ENCODE measurements at places on chromosomes 5 and 9. TPM values are rescaled to one million over a fixed set of nuclear protein-coding genes. Genes with fewer than 3 reads are reported as not detected.

ANAPC2 gene
- 52.3 TPM for total RNA-seq

DNA sequence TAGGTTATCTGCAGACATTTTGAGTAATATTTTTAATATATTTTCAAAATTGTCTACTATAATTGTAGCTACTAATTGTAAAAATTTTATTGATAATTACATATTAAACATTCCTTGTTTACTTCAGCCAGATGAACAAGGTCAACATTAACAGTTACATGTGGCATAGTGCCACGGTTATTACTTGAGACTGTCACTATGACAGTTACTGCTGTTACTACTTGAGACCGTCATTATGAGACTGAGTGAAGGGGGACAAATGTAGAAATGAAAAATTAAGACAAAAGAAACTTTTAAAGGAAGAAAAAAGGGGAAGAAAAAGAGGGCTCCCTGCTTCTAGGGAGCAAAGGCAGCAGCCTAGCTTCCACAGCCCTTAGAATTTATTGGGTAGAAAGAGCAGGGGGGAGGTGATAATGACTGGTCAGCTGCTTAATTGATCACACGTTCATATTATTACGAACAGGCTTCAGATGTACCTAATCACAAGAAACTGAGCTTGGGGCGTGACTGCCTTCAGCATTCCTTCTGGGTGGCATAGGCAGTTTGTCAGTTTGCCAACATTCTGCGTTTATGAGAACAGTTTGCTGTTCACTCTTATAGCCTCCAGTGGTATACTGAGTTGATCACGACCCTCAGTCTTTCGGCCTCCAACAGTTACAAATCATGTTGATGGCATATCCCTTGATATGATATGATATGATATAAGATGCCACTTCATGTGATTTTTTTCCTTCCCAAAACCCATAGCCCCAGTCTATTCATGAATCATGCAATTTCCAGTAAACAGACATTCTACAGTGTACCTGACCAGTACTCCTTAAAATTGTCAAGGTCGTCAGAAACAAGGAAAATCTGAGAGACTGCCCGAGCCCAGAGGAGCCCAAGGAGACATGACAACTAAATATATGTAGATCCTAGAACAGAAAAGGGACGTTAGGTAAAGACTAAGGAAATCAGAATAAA lies 13.1 kb downstream of the MARCHF6 start:
- no peak overlapping the region for H3K4me3 ChIP-seq
- no peaks in the 10 kb centered on the region for H3K27me3 ChIP-seq
- peaks cover 14% of the 10 kb centered on the region for H3K36me3 ChIP-seq

DNA sequence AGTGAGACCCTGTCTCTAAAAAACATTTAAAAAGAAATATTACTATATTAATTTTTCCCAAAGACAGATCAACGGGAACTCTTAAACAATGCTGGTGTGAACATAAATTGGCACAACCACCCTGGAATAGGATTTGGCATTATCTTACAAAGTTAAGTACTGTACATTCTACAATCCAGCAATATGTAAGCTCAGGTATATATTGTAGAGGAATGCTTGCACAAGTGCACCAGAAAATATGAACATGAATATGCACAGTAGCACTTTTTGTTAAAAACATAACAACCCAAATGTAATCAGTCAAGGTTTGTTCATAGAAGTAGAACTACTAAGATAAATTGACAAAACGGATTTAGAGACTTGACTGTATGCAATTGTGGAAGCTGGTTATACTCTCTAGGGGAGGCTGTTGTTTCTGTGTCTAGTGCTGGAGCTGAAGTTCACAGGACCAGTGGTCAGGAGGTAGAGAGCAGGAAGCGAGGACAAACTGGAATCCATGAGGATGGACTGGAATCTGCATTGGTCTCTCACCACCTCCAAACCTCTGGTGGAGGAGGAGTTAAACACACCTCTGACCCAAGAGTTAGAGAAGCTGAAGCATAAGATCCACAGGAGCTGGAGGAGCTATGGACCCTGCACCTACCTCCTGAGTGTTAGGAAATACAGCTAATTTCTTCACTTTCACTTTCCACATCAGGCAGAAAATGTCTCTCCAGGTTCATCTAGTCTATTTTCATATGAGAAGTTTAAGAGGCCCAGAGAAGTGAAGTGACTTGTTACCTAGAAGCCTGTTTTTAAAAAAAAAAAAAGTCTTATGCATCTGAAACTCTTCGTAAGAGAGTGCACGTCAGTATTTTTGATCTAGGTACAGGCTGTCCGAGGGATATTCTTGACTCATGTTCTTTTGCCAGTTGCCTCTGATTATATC lies 20.3 kb upstream of the RIC1 start:
- H3K27me3 ChIP-seq: no peaks in the 10 kb centered on the region
- H3K27ac ChIP-seq: peak overlapping the region; percentile 23
- no peak for DNase-seq
- H3K4me3 ChIP-seq: peak overlapping the region; percentile 59
- H3K36me3 ChIP-seq: peaks cover 3% of the 10 kb centered on the region
- peaks cover 16% of the 10 kb centered on the region for H3K4me1 ChIP-seq

GRCh38 chr5:60514152-60514551 lies 185.8 kb downstream of the DEPDC1B start:
- H3K36me3 ChIP-seq: no peaks in the 10 kb centered on the region
- H3K4me3 ChIP-seq: no peak overlapping the region
- H3K27ac ChIP-seq: no peak overlapping the region
- DNase-seq: no peak
- H3K27me3 ChIP-seq: peaks cover 4% of the 10 kb centered on the region

GRCh38 chr9:109418827-109419226 lies 79.3 kb downstream of the PTPN3 start:
- H3K27ac ChIP-seq: peak overlapping the region; percentile 73
- H3K36me3 ChIP-seq: peaks cover 27% of the 10 kb centered on the region
- DNase-seq: no peak
- peaks cover 4% of the 10 kb centered on the region for H3K27me3 ChIP-seq
- peaks cover 51% of the 10 kb centered on the region for H3K4me1 ChIP-seq

PCDH1 gene
- not detected for total RNA-seq

SIT1 gene
- total RNA-seq: 92.1 TPM

C9orf153 gene
- 0.41 TPM for total RNA-seq

DNA sequence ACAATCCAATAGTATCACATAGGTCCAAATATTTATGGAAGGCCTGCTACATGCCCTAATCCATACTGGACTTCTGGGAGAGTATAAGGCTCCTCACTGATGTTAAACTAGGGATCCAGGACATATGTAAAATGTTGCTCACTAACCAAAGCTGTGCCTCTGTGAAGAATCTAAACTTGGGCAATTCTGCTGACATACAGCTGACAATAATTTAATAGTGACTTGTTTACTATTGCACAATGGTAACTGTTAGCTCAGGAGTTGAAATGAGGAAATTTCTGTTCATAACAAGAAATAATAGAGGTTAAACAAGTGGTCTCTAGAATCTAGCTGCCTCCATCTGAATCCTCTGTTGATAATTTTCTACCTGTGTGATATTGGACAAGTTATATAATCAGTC lies 14.9 kb upstream of the CTXN3 start:
- no peaks in the 10 kb centered on the region for H3K27me3 ChIP-seq
- no peak overlapping the region for H3K4me3 ChIP-seq
- DNase-seq: no peak
- H3K4me1 ChIP-seq: no peaks in the 10 kb centered on the region
- no peak overlapping the region for H3K27ac ChIP-seq

DNA sequence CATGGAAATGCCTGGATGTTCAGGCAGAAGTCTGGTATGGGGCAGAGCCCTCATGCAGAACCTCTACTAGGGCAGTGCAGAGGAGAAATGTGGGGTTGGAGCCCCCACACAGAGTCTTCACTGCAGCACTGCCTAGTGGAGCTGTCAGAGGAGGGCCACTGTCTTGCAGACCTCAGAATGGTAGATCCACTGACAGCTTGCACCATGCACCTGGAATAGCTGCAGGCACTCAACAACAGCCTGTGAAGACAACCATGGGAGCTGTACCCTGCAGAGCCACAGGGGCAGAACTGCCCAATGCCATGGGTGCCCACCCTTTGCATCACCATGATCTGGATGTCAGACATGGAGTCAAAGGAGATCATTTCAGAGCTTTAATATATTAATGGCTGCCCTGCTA lies 36.9 kb downstream of the TRIP13 start:
- H3K4me1 ChIP-seq: peaks cover 26% of the 10 kb centered on the region
- peaks cover 21% of the 10 kb centered on the region for H3K27me3 ChIP-seq
- no peak overlapping the region for H3K27ac ChIP-seq
- no peak overlapping the region for H3K4me3 ChIP-seq

MARCOL gene
- not detected for total RNA-seq

DNA sequence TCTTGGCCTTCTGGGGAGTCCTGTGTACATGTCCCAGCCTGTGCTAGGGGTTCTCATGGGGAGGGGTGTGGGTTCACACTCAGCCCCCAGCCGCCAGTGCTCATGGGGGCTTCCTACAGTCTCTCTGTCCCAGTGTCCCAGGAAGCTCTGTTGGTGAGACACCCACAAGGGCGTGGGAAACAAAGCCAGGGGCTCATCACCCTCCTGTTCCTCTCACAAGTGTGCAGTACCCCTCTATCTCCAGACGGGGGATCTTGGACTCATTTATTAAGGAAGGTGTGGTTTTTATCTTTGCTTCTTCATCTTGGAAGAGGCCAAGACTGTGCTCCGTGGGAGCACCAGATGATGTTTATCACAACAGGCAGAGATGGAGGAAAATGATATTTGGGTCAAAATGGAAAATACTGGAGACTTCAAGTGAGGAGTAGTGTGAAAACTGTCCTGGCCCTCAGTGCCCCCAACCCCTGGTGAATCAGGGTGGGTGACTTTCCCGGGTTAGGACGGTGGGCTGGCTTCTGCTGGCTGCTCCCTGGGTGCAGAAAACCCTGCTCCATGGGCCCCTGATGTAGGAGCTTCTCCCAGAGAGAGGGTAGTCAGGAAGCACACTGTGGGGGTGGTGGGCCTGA lies 15.2 kb downstream of the TMEM171 start:
- no peak overlapping the region for H3K27ac ChIP-seq
- DNase-seq: no peak
- peaks cover 45% of the 10 kb centered on the region for H3K27me3 ChIP-seq
- no peak overlapping the region for H3K4me3 ChIP-seq
- H3K36me3 ChIP-seq: no peaks in the 10 kb centered on the region

QRFP gene
- total RNA-seq: not detected

GRCh38 chr9:15160673-15161072 lies 146.3 kb downstream of the TTC39B start:
- H3K36me3 ChIP-seq: no peaks in the 10 kb centered on the region
- no peak overlapping the region for H3K4me3 ChIP-seq
- no peak overlapping the region for H3K27ac ChIP-seq
- no peak for DNase-seq
- no peaks in the 10 kb centered on the region for H3K4me1 ChIP-seq
- peaks cover 7% of the 10 kb centered on the region for H3K27me3 ChIP-seq

GRCh38 chr9:73689051-73689870 lies 537.6 kb downstream of the ANXA1 start:
- no peaks in the 10 kb centered on the region for H3K27me3 ChIP-seq
- DNase-seq: no peak
- no peaks in the 10 kb centered on the region for H3K36me3 ChIP-seq
- H3K4me1 ChIP-seq: no peaks in the 10 kb centered on the region

TBC1D2 gene
- 1.5 TPM for total RNA-seq

DNA sequence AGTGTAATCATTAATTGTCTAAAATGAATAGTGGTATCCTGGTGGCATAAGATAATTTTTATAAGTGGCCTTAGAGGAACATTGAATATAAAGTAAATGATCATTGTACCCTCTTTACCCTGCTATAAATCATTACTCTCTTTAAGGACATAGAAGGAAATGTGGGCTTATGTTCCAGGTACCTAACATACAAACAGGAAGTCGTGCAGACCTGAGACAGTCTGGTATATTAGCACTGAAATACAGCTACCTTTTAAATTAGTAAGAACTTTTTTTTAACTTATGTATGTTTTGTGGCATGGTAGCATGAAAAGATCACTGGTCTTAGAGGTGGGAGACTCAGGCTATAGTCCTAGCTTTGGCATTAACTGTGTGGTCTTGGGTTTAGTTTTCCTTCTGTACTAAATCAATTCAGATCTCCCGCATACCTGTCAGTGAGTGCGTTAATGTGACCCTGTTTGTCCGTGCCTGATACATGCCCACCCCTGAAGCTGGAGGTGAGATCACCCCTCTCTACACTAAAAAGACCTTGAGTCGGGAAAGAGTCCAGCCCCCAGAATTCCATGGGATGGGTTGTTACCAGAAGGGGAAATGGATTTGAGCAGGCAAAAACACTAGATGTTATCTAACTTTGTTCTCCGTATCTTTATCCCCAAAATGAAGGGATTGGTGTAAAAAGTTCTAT lies 59.4 kb upstream of the ERBIN start:
- peaks cover 4% of the 10 kb centered on the region for H3K27me3 ChIP-seq
- peaks cover 11% of the 10 kb centered on the region for H3K4me1 ChIP-seq
- DNase-seq: no peak

SURF2 gene
- 22.1 TPM for total RNA-seq

DNA sequence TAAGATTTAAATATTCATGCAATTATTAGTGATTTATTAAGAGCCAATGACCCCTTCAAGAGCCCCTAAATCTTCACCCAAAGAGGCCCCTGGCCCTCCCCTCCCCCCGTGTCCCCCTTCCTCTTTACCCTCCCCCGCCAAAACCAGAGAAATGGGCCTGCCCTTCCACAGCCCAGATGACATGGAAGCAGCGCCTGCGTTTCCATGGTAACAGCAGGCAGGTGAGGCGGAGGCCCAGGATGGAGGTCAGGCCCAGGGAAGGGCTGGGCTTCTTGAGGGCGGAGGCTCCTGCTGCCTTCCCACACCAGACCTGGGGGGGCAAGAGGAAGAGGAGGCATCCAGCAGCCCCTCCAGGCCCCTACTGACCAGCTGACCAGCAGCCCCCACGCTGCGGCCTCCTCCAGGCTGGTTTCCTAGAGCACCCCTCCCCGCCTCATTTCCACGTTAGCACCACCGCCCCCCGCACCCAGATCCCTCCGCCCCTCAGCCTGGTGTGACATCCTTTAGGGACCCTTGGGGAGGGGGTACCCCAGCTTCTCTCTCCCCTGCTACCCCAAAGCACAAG lies 37.4 kb downstream of the UNC5A start:
- H3K4me1 ChIP-seq: no peaks in the 10 kb centered on the region
- no peak overlapping the region for H3K27ac ChIP-seq
- H3K4me3 ChIP-seq: no peak overlapping the region
- H3K27me3 ChIP-seq: peaks cover 6% of the 10 kb centered on the region
- DNase-seq: no peak
- no peaks in the 10 kb centered on the region for H3K36me3 ChIP-seq

CNTNAP3B gene
- not detected for total RNA-seq

MARCHF11 gene
- not detected for total RNA-seq

- no peak for DNase-seq
- no peak overlapping the region for H3K4me3 ChIP-seq
- H3K27ac ChIP-seq: no peak overlapping the region
- peaks cover 6% of the 10 kb centered on the region for H3K4me1 ChIP-seq
- H3K36me3 ChIP-seq: no peaks in the 10 kb centered on the region
These were observed 1.4 kb upstream of the DAB2 start for GRCh38 chr5:39426051-39426745.
